Activated T-helper 2 cell treated with anti-CD3 and anti-CD28 coated beads, Interferon-gamma antibody, Interleukin-2, Interleukin-4, amounts not matched to agents 10 μg/mL and 5 μg/mL and 100 μg/mL, durations not matched to agents 14 hours and 24 hours and 36 hours (primary cell): ENCODE measurements at places on chromosomes 16 and 17. TPM values are rescaled to one million over a fixed set of nuclear protein-coding genes. Genes with fewer than 3 reads are reported as not detected.

Gene GP1BA
- not detected in 2 replicates for total RNA-seq

- H3K36me3 ChIP-seq = no peaks in the 10 kb centered on the region
- no peak for DNase-seq
- H3K27me3 ChIP-seq = no peaks in the 10 kb centered on the region
- H3K27ac ChIP-seq = no peak overlapping the region
- H3K4me1 ChIP-seq = peaks cover 17% of the 10 kb centered on the region
Measured at GRCh38 chr16:11301645-11302501, 20.7 kb upstream of the PRM1 start.

DNA sequence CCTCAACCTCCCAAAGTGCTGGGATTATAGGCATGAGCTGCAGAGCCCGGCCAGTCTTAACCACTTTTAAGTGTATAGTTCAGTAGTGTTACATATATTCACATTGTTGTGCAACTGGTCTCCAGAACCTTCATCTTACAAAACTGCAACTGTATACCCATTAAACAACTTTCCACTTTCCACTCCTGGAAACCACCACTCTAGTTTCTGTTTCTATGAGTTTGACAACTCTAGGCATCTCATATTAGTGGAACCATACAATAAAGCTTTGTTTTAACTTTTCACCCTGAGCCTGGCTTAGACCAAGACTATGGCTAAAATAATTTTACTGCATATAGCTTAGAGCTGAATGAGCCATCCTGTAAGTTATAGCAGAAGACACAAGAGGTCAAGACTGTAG lies 108.0 kb upstream of the GOT2 start:
- H3K36me3 ChIP-seq = no peaks in the 10 kb centered on the region
- no peak overlapping the region for H3K27ac ChIP-seq
- no peak for DNase-seq
- H3K27me3 ChIP-seq = no peaks in the 10 kb centered on the region
- H3K4me1 ChIP-seq = no peaks in the 10 kb centered on the region

DNA sequence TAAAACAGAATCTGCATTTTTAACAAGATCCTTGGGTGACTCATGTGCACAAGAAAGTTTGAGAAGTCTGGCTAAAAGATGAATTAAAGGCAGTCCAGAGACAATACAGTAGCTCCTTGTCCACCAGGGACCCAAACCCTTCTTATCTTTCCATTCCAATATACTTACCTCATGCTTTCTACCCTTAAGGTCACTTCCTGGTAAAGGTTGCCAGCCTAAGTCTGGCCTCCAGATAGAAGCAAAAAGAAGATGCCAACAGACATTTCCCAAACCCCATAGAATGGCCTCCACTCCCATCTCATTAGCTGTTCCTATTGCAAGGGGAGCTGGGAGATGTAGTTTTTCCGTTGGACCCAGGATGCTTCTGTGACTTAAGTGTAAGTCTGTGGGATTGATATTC lies 101.4 kb upstream of the XYLT1 start:
- no peak for DNase-seq
- no peak overlapping the region for H3K4me3 ChIP-seq
- peaks cover 6% of the 10 kb centered on the region for H3K4me1 ChIP-seq
- H3K36me3 ChIP-seq = no peaks in the 10 kb centered on the region
- H3K27ac ChIP-seq = no peak overlapping the region

Gene BTBD17
- not detected in 2 replicates for total RNA-seq

GRCh38 chr17:47280072-47280811 lies 26.6 kb downstream of the ITGB3 start:
- no peaks in the 10 kb centered on the region for H3K36me3 ChIP-seq
- no peak overlapping the region for H3K4me3 ChIP-seq
- H3K27ac ChIP-seq = no peak overlapping the region

DNA sequence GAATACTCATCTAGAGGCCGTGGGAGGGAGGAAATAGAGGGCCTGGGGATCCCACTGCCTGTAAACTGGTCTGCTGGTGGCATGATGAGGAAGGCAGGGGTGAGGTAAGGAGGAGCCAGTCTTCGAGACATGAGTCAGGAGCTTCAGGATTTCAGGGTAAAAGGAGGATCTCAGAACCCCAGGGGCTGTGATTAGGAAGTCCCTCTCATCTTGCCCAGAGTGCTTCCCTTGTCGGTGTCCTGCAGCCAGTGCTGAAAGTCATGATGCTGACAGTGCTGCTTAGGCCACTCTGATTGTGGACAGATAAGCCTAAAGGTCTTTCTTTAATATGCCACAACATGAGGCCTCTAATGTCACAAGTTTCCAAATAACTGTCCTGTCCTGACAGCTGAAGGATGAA lies 29.6 kb downstream of the COG4 start:
- H3K27ac ChIP-seq = peak overlapping the region; percentile 44
- no peak for DNase-seq
- H3K36me3 ChIP-seq = peaks cover 52% of the 10 kb centered on the region
- no peak overlapping the region for H3K4me3 ChIP-seq

- no peaks in the 10 kb centered on the region for H3K27me3 ChIP-seq
- DNase-seq = no peak
- no peak overlapping the region for H3K4me3 ChIP-seq
- peaks cover 27% of the 10 kb centered on the region for H3K36me3 ChIP-seq
- H3K4me1 ChIP-seq = peaks cover 24% of the 10 kb centered on the region
Measured at GRCh38 chr17:42603318-42603717, 5.9 kb downstream of the RETREG3 start.

Gene RAB37
- 9.7 and 12.1 TPM in 2 replicates for total RNA-seq

- no peak for DNase-seq
- peaks cover 10% of the 10 kb centered on the region for H3K36me3 ChIP-seq
- no peak overlapping the region for H3K4me3 ChIP-seq
- H3K27me3 ChIP-seq = no peaks in the 10 kb centered on the region
- H3K27ac ChIP-seq = no peak overlapping the region
Measured at GRCh38 chr17:82155606-82156005, 57.0 kb downstream of the CCDC57 start.

DNA sequence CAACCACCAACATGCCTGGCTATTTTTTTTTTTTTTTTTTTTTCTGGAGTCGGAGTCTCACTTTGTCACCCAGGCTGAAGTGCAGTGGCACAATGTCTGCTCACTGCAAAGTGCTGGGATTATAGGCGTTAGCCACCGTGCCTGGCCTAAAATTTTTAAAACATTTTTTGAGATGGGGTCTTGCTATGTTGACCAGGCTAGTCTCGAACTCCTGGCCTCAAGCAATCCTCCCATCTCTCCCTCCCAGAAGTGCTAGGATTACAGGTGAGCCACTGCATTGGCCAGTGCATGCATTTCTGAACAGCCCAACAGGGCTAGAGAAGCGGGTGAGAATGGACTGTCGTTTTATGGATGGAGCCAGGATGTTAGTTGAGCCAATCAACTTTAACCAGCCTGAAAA lies 72.4 kb downstream of the ERCC4 start:
- no peak for DNase-seq
- H3K4me3 ChIP-seq = no peak overlapping the region
- H3K27ac ChIP-seq = no peak overlapping the region

- H3K27me3 ChIP-seq = peaks cover 26% of the 10 kb centered on the region
- no peak overlapping the region for H3K27ac ChIP-seq
Measured at GRCh38 chr17:2780256-2780655, 16.0 kb upstream of the RAP1GAP2 start.

- DNase-seq = peak; percentile 65
- H3K4me3 ChIP-seq = peak overlapping the region; percentile 96
- no peaks in the 10 kb centered on the region for H3K27me3 ChIP-seq
Measured at GRCh38 chr17:412211-413015, 59.8 kb upstream of the RPH3AL start.

DNA sequence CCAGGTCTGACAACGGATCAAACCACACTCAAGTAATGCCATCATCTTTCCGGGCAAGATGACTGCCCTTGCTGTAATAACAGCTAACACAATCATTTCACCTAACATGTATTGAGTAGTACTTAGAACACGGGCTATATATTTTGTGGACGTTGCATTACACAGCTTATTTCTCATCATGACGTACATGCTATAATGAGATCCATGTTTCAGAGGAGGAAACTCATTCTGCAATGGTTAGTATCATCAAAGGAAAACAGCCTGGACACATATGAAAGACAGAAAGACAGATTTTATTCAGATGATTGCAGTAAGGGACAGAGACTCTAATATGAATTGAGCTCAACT lies 446.7 kb downstream of the HS3ST3B1 start:
- H3K27me3 ChIP-seq = no peaks in the 10 kb centered on the region
- peaks cover 6% of the 10 kb centered on the region for H3K4me1 ChIP-seq
- no peak for DNase-seq
- no peak overlapping the region for H3K27ac ChIP-seq
- no peak overlapping the region for H3K4me3 ChIP-seq

Gene TBC1D3
- not detected in 2 replicates for total RNA-seq

Gene SLC16A3
- total RNA-seq = 187 and 200 TPM in 2 replicates

DNA sequence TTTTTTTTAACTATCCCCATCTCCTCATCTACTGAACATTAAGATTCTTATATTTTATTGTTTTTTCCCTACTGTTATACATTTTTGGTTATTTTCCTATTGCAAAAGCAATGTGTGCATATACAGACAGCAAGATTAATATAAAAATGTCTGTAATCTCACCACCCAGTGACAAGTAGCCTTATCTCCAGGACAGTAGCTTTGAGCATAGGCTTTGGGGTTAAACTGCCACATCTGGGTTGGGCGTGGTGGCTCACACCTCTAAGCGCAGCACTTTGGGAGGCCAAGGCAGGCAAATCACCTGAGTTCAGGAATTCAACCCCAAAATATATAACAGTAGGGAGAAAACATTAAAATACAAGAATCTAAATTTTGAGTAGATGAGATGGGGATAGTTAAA lies 27.4 kb upstream of the SSTR2 start:
- H3K4me3 ChIP-seq = no peak overlapping the region
- no peak overlapping the region for H3K27ac ChIP-seq
- no peak for DNase-seq
- peaks cover 2% of the 10 kb centered on the region for H3K27me3 ChIP-seq
- H3K4me1 ChIP-seq = no peaks in the 10 kb centered on the region

DNA sequence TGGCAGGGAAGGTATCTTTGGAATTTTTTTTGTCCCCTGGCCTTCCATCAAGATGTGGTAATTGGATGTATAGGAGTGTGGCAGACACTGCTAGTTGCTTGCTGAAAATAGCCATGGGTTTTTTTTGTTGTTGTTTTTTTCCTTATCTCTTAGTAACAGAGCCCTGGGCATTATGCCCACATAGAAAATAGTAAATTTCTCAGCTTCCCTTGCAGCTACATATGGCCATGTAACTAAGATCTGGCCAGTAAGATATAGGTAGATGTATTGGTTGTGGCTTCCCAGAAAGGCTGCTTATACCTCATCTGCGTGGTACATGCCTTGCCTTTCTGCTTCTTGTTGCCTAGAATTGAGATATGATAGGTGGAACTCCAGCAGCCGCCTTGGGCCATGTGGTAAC lies 349.9 kb downstream of the CPPED1 start:
- H3K27me3 ChIP-seq = no peaks in the 10 kb centered on the region
- peaks cover 16% of the 10 kb centered on the region for H3K4me1 ChIP-seq
- no peak overlapping the region for H3K4me3 ChIP-seq
- no peak for DNase-seq
- H3K36me3 ChIP-seq = no peaks in the 10 kb centered on the region
